HS-5 (cell line): ENCODE measurements at places on chromosomes 11 and 22.

DNA sequence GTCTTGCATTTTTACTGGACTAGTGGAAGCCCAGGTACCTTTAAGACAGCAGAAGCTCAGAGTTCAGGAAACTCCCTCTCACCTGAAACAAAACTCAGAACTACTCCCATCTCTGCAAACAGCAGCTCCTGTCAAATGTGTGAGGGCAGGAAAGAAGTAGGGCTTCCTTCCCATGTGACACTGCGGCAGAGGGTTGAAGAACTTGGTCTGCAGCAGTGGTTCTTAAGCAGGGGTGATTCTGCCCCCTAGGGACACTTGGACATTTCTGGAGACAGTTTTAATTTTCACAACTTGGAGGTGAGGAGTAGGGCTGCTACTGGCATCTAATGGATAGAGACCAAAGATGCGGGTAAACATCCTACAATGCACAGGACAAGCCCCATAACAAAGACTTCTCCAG is 63.4 kb downstream of the RCN1 start:
- DNase-seq: no peak

DNA sequence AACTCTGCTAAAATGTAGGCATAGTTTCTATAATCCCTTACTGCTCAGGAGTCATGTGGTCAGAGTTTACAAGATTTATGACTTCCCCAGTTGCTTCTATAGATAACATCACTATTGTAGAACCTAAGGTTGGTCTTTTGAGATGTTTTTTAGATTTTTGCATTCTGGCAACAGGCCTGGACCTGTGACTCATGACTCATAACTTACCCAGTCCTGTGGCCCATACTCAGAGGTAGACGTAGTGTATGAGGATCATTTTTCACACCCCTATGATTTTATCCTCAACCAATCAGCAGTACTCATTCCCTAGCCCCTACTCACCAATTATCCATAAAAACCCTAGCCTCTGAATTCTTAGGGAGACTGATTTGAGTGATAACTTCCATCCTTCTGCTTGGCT is 384.4 kb upstream of the DDI1 start:
- DNase-seq: no peak

GRCh38 chr11:96126917-96127595 is 203.1 kb upstream of the MTMR2 start:
- DNase-seq: no peak

DNA sequence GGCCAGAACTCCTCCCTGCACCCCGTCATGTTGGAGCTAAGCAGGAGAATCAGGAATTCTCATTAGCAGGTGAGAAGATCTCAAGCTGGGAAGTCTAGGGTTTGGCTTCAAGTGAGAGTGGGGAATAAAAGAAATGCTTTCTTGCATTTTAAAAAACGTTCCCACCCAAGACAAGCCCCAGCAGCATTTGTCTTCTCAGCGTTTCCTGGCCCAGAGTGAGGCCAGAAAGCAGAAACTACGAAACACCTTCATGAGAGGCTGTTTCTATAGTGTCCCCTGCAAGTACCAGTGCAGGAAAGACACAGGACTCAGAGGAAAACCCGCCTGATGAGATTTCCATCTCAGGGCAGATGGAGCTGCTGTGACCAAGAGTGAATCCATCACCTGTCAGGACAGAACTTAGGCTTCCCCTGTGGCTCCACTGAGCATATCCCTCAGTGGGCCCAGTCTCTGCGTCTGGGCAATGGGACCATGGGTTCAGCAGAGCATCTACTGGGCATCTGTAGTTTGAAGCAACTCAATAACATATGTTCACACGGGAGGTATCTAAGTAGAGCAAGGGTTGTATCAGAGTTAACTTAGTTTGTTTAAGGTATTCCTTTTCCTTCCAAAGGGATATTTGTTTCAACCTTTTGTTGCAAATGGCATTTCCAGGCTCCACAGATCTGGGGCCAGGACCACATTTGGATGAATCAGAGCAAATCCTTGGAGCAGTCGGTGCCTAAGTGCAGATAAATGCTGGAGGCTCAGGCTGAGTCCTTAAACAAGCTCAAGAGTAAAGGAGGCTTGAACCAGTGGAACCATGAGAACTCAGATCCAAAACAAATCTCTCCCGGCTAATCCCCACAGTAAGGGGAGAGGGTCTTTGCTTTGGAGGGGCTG is 548.3 kb downstream of the MIAT start:
- DNase-seq: no peak

DNA sequence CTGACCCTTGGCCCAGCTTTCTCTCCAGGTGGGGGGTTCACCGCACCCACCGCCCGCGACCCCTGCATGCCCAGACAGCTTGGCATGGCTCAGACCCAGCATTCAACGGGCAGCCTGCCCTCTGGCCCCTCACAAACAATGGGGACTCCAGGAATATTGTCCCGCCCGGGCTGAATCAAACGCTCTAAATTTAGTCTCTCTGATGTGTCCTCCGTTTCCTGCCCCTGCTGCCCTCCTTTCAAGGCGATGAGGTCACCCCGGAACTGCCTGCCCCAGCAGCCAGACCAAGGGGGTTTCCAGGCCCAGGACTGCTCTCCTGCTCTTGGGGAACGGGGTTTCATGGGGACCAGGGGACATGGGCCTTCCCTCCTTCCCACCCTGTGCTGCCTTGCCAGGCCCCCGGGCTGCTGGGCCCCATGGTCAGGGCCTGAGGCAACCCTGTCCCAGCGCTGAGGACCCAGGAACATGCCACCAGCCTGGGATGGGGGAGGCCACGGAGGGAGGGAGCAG is 10.1 kb upstream of the PDGFB start:
- peak; percentile 24 for DNase-seq

DNA sequence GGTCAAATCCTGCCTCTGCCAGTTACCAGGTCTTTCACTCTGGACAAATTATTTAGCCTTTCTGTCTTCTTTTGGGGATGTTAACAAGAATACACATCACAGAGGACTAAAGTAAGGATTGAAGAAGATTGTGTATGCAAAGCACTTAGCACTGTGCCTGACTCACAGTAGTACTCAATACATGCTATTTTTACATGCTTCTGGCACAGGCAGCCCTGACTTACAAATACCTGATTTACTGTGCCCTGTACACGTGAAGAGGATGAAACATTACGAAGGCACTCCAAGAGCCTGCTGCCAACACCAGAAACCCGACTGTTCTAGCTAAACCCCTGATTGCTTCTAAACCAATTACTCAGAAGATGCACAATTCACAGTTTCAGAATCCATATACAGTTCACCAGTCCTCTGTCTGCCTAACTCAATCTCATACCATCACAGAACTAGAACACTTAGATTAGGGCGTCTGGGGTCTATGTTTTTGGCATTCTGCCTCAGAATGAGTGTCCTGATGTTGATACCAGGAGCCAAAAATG is 300.9 kb upstream of the DDI1 start:
- no peak for DNase-seq

- no peak for DNase-seq
These were observed 119.0 kb upstream of the TP53AIP1 start for GRCh38 chr11:129061492-129062230.

- DNase-seq: no peak
These were observed 861 bp upstream of the RAD9A start for GRCh38 chr11:67390947-67391303.

GRCh38 chr11:14506532-14506931 is 6.9 kb upstream of the COPB1 start:
- DNase-seq: no peak

DNA sequence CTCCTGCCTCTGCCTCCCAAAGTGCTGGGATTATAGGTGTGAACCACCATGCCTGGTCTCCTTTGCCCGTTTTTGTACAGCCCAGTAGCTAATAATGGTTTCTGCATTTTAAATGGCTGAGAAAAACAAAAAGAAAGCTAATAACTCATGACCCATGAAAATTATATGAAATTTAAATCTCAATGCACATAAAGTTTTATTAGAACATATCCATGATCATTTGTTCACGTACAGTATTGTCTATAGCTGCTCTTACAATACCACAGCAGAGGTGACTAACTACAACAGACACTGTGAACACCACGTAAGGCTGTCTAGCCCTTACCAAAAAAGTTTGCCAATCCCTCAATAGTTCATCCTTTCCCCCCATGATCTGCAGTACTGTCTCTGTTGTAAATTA is 6.4 kb upstream of the PLAAT2 start:
- DNase-seq: no peak

DNA sequence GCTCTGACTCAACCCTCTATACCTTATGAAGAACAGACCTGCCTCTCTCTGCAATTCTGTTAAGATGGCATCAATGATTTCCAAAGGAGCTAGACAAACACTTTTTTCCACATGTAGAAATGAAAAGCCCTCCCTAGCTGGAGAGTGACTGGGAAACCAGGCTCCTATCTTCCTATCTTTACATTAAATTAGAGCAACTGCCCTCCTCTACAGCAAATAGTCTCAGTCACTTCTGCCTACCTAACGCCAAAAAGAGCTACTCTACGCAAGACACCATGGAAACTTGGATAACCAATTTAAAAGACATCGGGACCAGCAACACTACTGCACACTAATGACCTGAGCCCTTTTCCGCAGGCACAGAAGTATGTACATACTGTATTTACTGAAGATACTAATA is 84.8 kb downstream of the MICAL3 start:
- DNase-seq: no peak

DNA sequence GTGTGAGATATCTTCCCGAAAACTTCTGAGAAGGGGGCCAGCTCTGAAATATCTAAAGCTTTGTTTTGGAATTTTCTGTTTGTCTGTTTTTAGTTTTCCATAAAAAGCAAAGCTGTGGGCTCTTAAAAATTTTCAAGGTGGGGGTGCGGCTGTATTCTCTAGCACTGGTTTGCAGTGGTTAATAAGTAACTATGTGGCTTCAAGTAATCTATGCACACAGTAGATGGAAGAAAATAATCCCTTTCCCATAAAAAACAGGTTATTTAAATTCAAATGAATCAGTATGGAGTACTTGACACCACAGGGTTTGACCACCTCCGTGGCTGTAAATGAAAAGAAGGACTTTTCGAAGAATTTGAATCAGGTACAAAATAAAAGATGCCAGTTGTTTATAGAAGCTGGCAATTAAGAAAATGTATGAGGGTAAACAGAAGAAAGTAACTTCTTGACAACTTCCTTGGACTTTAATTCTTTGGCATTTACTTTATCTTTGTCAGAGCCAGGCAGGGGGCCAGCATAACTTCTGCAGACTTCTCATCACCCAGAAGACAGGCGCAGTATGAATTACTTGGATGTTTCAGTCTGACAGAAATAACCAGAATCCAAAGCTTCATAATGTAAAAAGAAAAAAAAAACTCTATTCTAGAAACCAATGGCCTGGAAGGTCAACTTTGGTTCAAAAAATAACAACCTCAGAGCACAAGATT is 981.0 kb downstream of the DLG2 start:
- DNase-seq: no peak

DNA sequence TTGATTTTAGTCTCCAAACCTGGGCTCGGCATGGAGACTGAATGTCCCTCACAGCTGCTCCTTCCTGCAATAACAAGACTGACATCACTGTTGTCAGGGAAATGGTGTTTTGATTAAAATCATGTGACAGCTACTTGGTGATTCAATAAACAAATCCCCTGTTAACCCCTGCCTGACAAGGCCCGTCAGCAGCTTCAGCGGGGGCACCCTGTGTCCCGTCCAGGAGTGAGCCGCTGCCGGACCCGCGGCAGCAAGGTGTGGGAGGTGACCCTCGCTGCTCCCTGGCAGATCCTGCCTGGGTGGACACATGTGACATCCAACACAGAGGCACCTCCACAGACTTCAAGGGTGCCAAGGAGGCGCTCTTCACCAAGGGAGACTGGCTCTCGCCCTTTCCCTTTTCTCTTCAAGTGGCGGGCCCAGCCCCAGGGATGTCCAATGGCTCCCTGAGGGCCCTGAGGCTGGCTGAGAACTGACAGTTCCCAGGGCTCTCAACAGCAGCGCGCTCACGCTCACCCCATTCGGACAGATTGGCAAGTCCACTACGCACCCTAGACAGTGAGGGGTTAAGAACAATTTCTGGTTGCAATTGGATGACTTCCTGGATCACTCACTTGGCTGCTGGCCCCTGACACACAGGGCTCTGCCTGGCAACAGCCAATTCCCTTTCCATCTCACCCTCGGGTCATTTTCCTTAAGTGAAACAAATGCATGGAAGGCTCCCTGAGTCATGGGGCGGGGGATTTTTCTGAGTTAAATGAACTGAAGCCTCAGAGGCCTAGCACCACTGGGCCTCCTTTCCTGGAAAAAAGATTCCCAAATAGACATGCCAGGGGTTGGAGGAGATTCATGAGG is 30.7 kb downstream of the PPP2R1B start:
- peak; percentile 90 for DNase-seq

GRCh38 chr22:44944883-44945601 is 64.8 kb downstream of the PHF21B start:
- DNase-seq: no peak

GRCh38 chr22:29912605-29913398 is 29.8 kb downstream of the MTMR3 start:
- DNase-seq: peak; percentile 38

DNA sequence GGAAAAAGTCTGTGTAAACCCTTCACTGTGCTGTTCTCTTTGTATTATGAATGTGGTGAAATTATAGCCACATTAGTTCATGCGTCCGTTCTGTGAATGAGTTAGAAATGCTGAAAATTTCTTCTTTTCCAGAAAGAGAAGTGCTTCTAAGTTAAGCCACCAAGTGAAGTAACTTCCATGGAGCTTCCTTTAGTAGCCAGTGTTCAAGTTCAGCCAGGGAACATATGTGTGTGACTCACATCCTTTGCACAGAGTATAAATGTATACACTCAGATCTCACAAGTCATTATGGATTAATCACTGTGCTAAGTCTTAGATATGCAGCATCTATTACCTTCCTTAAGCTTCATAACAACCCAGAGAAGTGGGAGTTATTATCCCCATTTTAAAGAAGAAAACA is 3.1 kb upstream of the MMP8 start:
- peak; percentile 63 for DNase-seq

GRCh38 chr11:1906611-1907423 is 12.7 kb upstream of the TNNT3 start:
- no peak for DNase-seq

GRCh38 chr11:102833731-102834130 is 9.7 kb downstream of the MMP3 start:
- DNase-seq: no peak

DNA sequence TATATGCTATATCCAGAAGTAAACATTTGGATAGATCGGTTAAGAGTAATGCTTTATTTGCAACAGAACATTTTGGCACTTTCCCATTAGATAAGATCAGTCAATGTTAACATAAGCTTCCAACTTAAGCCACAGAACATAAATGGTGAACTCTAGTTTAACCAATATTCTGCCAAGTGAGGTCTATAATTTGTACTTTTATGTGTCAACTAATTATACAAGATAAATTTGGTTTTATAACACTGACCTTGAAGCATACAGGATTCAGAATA is 23.5 kb upstream of the BLID start:
- no peak for DNase-seq

DNA sequence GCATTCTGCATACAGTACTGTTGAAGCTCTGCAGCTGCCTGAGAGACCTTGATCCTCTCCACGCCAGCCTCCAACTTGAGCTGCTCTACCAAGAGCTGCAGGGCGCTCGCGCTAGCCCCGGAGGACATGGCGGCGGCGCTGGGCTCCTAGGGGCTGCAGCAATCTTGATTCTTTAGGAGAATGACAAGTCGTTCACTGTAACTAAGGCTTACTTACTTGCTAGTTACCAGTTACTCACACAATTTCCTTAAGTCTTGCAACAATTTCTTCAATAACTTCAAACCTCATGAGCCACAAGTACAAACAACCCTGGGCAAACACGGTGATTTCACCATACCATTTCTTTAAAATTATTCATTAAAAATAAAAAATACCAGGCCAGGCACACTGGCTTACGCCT is 21.9 kb downstream of the SBF2 start:
- no peak for DNase-seq
